ENCODE measurements at places on chromosomes 16 and 17.

DNA sequence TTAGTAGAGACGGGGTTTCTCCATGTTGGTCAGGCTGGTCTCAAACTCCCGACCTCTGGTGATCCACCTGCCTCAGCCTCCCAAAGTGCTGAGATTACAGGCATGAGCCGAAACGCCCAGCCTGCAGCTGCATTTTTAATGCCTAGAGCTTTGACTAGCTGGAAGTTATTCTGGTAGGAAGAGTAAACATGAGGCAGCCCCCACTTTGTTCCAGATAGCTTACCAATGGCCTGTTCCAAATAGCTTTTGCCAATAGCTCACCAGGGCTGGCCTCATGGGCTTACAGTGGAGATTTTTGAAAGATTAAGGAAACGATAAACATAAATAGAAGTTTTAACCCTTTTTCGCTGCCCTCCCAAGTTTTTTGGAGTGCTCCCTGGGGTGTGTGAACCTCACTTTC is 9.8 kb downstream of the TRPV2 start:
- no peak for DNase-seq

DNA sequence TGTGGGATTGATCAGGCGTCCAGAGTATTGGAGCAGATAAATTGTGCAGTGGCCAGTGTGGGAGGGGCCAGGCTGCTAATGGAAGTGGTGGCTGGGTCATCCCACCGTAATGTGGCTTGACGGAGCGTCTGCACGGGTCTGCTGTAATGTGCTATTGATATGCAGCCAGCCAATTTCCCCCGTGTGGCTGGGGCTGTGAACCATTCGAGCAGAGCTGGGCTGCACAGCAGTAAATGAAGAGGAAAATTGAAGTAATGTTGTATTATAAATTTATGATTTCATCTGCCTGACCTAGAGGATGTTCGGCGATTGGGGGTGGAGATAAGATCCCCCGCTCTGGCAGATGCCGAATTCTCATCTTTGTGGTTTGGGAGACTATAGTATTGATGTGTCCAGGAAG is 121.5 kb downstream of the CCDC182 start:
- no peak for DNase-seq

DNA sequence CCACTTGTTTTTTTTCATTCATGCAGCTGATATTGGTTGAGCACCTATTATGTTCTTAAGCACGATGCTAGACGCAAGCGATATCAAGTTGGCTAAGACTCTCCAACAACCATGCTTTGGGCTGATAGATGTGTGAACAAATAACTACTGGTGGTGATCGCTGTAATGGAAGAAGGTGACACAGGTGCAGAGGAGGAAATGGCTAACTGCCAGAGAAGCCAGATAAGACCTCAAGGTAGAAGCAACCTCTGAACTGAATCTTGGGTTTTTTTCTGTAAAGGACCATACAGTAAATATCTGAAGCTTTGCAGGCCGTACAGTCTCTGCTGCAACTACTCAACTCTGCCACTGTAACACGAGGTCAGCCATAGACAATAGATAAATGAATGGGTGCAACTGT is 97.9 kb downstream of the C17orf67 start:
- no peak for DNase-seq

- DNase-seq: no peak
Observed at GRCh38 chr16:624526-625070, 6.2 kb upstream of the WFIKKN1 start.

- DNase-seq: no peak
Observed at GRCh38 chr17:32185875-32186274, 43.6 kb downstream of the RHOT1 start.

GRCh38 chr17:37413875-37414519 is 7.3 kb downstream of the TADA2A start:
- DNase-seq: no peak

DNA sequence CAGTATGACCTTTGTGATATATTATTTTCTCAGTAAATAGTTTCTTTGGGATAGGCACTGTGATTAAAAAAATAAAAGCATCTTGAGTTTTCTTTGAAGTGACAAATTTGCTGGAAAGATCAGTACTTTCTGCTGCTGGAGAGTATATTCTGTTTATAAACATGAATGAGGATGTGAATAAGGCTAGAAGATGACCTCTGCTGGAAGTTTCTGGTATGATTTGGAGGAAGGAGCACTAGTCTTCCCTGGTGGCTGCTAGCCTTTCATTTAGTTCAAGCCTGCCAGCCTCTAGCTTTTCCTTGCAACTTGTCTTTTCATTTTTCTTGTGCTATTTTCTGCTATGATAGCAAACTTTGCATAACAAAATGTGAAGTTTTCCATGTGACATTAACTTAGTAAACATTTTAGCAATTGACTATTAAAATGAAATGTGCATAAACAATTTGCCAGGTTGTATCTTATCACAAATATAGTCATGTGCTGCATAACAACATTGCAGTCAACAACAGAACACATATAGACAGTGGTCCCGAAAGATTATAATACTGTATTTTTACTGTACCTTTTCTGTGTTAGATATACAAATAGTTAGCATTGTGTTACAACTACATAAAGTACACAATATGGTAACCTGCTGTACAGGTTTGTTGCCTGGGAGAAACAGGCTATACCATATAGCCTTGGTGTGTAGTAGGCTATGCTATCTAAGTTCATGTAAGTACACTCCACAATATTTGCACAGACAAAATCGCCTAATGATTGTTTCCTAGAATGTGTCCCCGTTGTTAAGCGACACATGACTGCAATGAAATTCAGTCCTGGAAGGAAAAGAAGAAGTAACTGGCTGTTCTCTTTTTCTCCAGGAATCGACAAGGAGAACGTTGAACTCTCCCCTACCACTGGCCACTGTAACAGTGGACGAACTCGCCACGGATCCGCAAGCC is 18.1 kb upstream of the RAB11FIP4 start:
- DNase-seq: peak; percentile 63

GRCh38 chr16:67650023-67650422 is 5.1 kb downstream of the CARMIL2 start:
- DNase-seq: no peak

DNA sequence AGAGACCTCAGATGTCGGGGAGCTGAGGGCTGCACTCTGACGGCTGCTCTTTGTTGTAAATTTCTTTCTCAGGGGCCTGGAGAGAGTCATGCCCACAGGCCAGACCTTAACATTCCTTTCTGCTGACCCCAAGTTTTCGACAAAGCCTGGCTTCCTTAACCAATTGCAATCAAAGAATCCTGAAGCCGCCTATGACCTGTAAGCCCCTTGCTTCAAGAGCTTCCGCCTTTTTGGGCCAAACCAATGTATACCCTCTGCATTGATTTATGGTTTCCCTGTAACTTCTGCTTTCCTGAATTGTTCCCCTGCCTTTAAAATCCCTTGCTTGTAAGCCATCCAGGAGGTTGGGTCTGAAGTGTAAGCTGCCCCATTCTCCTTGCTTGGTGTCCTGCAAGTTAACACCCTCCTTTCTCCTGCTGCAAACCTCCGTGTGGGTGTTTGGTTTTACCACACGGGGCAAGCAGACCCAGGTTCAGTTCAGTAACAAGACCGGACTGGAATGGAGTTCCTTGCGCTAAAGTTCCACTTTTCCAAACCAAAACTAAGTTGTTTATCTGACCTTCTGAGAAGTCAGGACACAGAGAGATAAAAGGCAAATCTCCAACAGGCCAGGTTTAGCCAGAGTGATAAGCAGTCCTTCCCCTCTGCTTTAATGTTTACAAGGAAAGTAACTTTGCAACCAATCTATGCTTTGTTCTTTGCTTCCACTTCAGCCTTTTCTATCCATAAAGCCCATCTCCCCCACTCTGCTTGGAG is 141.6 kb downstream of the KCNJ12 start:
- DNase-seq: no peak

All from kidney glomerular epithelial cell (primary cell).